ENCODE measurements at places on chromosomes 4 and X.

- no peak for DNase-seq
Observed at GRCh38 chr4:127997534-127998388, 32.6 kb downstream of the ABHD18 start.

DNA sequence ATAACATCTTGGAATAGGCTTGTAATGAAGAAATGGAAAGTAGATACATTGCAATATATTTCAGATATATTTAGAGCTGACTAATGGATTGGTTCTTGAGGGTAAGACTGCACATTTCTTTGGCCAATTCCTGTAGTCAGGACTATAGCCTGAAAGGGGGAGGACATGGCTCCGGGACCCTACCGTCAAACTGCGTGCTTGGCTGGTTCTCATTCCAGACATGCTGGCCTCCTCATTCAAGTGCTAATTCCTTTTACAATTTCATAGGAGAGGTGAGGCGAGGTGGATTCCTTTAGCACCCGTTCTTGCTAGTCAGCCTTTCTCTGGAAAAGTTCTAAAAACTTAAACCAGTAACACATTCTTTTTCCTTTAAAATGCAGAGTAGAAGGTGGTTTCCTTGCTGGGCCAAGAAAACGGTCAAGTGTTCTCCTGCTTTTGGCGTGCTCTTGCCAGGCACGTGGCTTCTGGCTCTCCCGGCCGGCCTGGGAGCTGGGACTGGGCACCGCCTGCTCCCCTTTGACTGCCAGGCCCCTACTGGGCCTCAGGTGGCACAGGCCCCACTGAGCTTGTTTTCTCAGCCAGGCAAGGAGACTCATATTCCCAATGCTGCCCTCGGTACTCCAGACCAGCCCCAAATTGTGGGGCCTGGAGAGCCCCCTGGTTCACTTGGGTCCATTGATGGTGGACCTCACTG is 167.2 kb downstream of the STK32B start:
- DNase-seq: no peak

DNA sequence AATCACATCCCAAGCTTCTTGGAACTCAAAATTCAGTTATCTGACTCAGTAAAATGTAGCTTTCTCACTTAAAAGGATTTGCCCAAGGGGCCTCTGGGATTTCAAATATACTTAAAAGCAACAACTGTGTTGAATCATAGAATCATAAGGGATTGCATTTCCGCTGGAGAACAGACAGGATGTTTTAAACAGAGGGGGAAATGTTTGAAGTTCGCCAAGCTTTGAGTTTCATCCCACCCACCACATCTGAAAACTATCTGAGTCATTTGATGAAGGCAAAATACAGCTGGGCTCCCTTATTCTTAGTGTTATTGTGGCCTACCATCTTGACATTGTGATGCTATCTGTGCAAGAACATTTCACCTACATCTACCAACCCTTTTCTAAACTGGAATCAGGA is 73.5 kb downstream of the PPP1R2C start:
- peak; percentile 1 for DNase-seq

DNA sequence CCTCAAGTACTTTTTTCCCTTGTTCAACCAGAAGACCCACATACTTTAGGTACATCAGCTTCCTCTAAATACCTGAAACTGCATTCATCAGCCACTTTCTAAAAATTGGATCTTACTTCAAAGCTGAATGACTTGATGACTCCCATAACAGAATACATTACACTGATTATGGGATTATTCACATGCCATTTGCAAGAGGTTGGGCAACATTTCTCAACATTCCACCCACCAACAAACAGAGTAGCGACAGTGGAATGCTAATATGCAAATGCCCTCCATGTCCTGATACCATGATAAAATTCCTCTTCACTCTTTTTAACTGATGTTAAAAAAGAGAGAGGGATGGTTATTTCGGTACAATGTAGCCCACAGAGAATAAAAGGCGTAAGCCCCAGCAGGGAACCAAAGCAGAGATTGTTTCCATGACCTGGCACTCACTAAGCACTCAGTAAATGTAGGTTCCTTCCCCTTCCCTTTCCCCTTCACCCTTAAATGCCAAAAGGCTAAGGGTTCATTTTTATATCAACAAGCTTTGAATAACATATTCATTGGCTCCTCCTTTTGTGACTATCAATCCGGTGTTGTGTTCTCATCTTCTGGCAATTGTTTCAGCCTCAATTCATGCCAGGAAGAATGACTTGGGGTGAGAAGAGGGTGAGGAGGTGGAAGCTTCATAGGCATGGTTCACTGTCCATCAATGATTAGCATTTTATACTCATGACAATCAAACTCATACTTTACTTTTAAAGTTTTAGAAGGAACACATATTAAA is 317.2 kb downstream of the DHX15 start:
- DNase-seq: no peak

DNA sequence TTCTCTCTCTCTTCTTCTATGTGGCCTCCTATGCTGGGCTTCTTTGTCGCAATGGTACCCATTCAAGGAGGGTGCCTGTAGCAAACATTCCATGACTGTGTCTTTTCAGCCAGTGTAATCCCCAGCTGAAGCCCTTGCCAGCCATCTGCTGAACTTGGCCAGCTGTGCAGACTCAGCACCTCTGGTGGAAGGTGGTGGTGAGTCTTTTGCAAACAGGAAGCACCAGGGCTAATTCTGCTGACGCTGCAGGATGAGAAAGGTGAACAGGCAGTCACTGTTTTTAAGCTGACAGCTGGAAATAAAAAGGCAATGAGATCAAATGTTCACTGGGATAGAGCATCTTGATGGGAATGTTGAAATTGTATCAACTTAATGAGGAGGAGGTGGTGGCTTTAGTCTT is 298.7 kb upstream of the CLNK start:
- DNase-seq: no peak

GRCh38 chr4:13378973-13379759 is 105.0 kb downstream of the RAB28 start:
- no peak for DNase-seq

DNA sequence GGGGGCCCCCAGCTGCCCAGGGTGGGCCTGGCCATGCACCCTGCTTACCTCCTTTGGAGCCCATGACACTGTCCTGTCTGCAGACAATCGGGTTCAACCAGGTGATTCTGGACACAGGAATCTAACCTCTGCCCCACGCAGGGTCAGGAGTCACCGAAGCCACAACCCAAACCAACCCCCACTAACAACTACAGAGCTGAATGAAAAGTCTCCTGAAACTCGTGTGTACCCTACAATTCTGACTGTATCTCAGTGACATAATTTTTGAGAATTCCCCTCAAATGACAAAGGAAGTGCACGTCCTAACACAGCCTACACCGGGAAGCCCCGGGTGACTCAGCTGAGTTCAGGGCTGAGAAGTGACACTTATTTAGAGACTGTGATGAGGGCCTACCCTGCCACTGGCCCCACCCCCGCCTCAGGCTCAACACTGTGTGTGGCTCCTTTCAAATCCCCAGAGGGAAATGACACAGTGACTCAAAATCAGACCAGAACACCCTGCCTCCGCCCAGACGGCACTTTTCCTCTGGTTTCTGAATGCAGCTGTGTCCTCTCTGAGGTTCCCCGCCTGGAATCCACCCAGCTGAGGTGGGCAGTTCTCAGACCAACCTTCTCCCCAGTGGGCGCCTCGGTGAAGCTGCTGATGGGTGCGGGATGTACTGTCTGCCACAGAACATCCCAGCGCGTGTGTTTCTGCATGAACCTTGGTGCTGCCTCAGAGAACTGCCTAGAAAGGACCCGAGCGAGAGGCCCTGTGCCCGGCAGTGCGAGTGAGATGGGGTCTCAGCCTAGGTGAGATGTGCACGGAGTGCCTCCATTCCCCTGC is 9.9 kb downstream of the TNIP2 start:
- no peak for DNase-seq

DNA sequence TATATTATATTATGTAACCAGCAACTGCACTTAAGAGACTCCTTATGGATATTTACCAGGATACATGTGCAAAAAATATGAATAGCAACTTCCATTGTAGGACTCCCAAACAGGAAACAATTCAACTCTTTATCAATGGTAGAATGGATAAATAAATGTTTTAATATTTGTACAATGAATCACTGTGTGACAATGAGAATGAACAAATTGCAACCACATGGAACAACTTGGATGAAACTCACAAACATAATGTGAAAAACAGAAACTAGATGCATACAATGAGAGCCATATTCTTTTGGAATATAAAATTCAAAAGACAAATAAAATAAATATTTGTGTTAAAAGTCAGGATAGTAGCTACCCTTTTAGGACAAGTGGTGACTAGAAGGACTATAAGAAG is 1015.7 kb downstream of the TECRL start:
- DNase-seq: no peak

DNA sequence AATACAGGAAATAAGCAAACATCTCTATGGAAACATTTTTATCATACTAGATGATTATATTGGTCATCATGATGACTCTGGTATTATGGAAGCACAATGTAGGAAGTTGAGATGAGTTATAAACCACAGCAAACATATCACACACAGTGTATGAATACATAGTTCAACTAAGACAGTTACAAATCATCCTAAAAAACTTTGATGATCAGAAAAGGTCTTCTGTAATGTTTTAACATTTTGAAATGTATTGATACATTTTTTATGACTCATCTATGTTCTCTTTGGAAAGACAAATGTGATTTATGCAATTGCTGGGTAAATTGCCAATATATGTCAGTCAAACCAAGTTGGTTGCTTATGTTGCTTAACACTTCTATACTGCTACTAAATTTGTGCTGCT is 4.8 kb downstream of the CXCL3 start:
- no peak for DNase-seq

GRCh38 chr4:476501-476900 is 22.5 kb downstream of the ZNF721 start:
- no peak for DNase-seq

DNA sequence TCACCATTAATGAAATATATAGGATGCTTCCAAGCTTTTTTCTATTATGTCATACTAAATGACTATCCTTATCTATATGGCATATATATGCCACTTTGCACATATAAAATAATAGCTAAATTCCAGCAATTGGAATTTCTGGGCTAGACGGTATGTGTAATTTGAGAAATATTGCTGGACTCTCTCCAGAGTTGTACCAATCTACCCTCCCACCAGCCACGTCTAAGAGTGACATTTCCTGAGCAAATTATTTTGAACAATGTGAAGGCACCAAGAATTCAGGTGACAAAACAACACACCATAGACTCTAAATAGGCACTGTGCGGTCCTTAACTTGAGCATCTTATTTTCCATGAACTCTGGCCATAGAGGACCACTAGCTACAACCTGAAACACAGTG is 62.3 kb downstream of the RFC1 start:
- DNase-seq: no peak

DNA sequence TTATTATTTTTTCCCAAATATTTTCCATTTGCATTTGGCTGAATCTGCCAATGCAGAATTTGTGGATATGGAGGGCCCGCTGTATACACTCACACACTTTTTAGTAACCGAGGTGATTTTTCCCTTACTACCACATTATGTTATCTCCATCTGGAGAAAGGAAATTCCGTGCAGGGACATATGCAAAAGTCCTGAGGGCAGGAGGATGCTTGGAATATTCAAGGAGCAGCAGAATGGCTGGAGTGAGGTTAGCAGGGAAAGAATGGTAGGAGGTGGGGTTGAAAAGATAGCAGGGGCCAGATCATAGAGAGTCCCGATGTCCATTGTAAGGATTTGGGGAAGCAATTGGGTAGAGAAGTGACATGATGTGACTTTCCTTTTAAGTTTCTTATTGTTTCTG is 11.5 kb upstream of the RNF212 start:
- no peak for DNase-seq

GRCh38 chr4:98566361-98567008 is 91.9 kb downstream of the TSPAN5 start:
- DNase-seq: no peak

- DNase-seq: no peak
Observed at GRCh38 chrX:107480272-107480671, 30.8 kb downstream of the FRMPD3 start.

GRCh38 chr4:47222276-47222675 is 190.9 kb downstream of the GABRB1 start:
- no peak for DNase-seq

GRCh38 chr4:1051472-1051871 is 40.0 kb downstream of the FGFRL1 start:
- DNase-seq: no peak

GRCh38 chr4:170336238-170336775 is 246.6 kb upstream of the AADAT start:
- DNase-seq: no peak

- DNase-seq: no peak
Observed at GRCh38 chr4:81606166-81606565, 134.5 kb upstream of the RASGEF1B start.

DNA sequence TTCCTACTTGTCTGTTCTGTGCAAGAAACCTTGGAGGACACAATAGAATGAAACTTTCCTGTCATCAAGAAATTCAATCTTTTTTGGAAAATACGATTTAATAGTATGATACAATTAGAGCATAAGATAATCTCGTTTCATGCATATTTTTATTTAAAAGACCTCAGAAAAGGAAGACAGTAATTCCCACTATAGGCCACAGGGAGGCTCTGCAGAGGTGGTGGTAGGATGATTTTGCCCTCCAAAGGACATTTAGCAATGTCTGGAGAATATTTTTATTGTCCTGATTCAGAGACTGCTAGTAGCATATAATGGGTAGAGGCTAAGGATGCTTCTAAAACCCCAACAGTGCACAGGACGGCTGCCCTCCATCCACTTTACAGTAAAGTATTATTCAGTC is 68.7 kb downstream of the PAK3 start:
- no peak for DNase-seq

GRCh38 chr4:52961666-52962412 is 99.7 kb downstream of the RASL11B start:
- no peak for DNase-seq

- DNase-seq: no peak
Observed at GRCh38 chr4:151659601-151660364, 101.0 kb downstream of the GATB start.

DNA sequence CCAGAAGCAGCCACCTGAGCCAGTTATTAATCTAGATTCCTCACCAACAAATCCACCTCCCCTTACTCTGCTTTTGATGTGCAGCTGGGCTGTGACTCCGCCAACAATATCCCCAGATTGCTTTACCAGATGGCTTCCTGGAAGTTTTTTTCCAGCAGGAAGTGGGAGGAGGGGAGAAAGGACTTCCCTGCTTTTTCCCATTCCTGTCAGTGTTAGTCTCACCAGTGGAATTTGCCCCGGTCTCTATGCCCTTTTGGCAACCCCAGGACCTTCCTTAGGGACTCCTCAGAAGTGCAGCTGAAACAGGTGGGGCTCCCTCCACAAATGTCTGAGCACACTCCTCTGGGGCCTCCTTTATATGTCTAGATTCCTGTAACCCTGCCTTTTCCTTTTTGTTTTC is 465.2 kb upstream of the IGFBP7 start:
- DNase-seq: no peak

- no peak for DNase-seq
Observed at GRCh38 chr4:159828687-159829086, 725.8 kb downstream of the RAPGEF2 start.

DNA sequence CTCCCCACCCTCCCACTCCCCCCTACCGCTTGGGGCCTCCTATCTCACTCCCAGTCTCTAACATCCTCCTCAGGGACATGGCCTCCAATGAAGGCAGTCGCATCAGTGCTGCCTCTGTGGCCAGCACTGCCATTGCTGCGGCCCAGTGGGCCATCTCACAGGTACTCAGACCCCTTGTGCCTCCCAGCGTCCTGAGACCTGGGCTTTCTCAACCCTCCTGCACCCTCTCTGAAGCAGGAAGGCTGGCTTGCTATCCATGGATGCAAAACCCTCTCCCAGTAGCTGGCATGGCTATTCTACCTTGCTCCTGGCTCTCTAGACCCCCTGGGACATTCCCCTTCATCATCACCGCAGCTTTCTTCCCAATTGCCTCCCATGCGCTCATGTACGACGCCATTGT is 13.3 kb upstream of the UBA1 start:
- no peak for DNase-seq

- no peak for DNase-seq
Observed at GRCh38 chrX:121639781-121640180, 592.4 kb downstream of the GLUD2 start.

All from GOT3 (cell line).